Activated T-helper 1 cell treated with anti-CD3 and anti-CD28 coated beads, Interleukin-12 subunit alpha, Interleukin-12 subunit beta, Interleukin-2, Interleukin-4 antibody, amounts not matched to agents 30 ng/mL and 10 ng/mL and 1 ng/mL, durations not matched to agents 14 hours and 24 hours and 36 hours (primary cell): ENCODE measurements at places on chromosomes 16 and 17. TPM values are rescaled to one million over a fixed set of nuclear protein-coding genes. Genes with fewer than 3 reads are reported as not detected.

Gene RTN4RL1
- 1.0 TPM in 2 replicates for total RNA-seq

Gene KIF19
- total RNA-seq, result 0.10 and 0.13 TPM in 2 replicates

Gene CNGB1
- not detected in 2 replicates for total RNA-seq

Gene BAIAP3
- 0.07 and 0.18 TPM in 2 replicates for total RNA-seq

Gene NFATC2IP
- total RNA-seq, result 110 and 111 TPM in 2 replicates

Gene TMC7
- total RNA-seq, result 0.05 TPM in 1 of 2 replicates, not detected in the other

Gene MYH1
- not detected in 2 replicates for total RNA-seq

Gene KPNA2
- 205 and 224 TPM in 2 replicates for total RNA-seq

Gene GGT6
- total RNA-seq, result not detected in 2 replicates

Gene MFSD6L
- total RNA-seq, result 0.12 and 0.13 TPM in 2 replicates

Gene HOXB2
- 32.5 and 32.8 TPM in 2 replicates for total RNA-seq

Gene NOG
- total RNA-seq, result not detected in 2 replicates

Gene CDK3
- total RNA-seq, result 4.9 and 5.3 TPM in 2 replicates

Gene CDH8
- total RNA-seq, result not detected in 2 replicates

Gene NPIPB6
- 2.6 and 4.1 TPM in 2 replicates for total RNA-seq

Gene FBF1
- total RNA-seq, result 19.4 and 20.0 TPM in 2 replicates

Gene FAM171A2
- 0.10 and 0.29 TPM in 2 replicates for total RNA-seq

Gene NPIPA2
- total RNA-seq, result 6.2 and 6.9 TPM in 2 replicates

Gene AXIN2
- 4.9 and 5.6 TPM in 2 replicates for total RNA-seq

Gene SLC46A1
- total RNA-seq, result 7.8 and 8.1 TPM in 2 replicates

Gene HSPB9
- total RNA-seq, result 0.10 TPM in 1 of 2 replicates, not detected in the other

Gene RNF157
- 50.4 and 51.7 TPM in 2 replicates for total RNA-seq

Gene ELMO3
- 8.5 and 9.0 TPM in 2 replicates for total RNA-seq

Gene ZNF276
- total RNA-seq, result 34.2 and 36.4 TPM in 2 replicates

Gene ODAD4
- total RNA-seq, result 0.39 and 0.73 TPM in 2 replicates

Gene PYY
- total RNA-seq, result 0.36 TPM in 1 of 2 replicates, not detected in the other

Gene EFNB3
- total RNA-seq, result 0.08 TPM in 1 of 2 replicates, not detected in the other

Gene ENO3
- 42.5 and 44.5 TPM in 2 replicates for total RNA-seq

Gene SOX8
- 0.47 and 0.61 TPM in 2 replicates for total RNA-seq

Gene TEFM
- 16.9 and 19.5 TPM in 2 replicates for total RNA-seq

Gene CRYBA1
- total RNA-seq, result not detected in 2 replicates

Gene JPH3
- 0.15 TPM in 1 of 2 replicates, not detected in the other for total RNA-seq

Gene CES2
- 34.3 and 36.6 TPM in 2 replicates for total RNA-seq

Gene SULT1A2
- total RNA-seq, result 0.12 and 0.41 TPM in 2 replicates

Gene CD300A
- total RNA-seq, result 9.8 and 10.4 TPM in 2 replicates

Gene C16orf87
- 40.8 and 44.5 TPM in 2 replicates for total RNA-seq

Gene PRKCB
- 100 and 109 TPM in 2 replicates for total RNA-seq

Gene CD300E
- total RNA-seq, result not detected in 2 replicates

Gene DPEP1
- total RNA-seq, result not detected in 2 replicates

Gene CACNG1
- total RNA-seq, result not detected in 2 replicates

Gene SBK1
- 0.73 and 0.80 TPM in 2 replicates for total RNA-seq

Gene HSD17B2
- not detected in 2 replicates for total RNA-seq

Gene SDK2
- total RNA-seq, result 0.27 and 0.44 TPM in 2 replicates

Gene MT4
- not detected in 2 replicates for total RNA-seq

Gene ELOB
- 256 and 277 TPM in 2 replicates for total RNA-seq

Gene IL17C
- total RNA-seq, result not detected in 2 replicates

Gene ATP1B2
- total RNA-seq, result 0.54 TPM in 2 replicates

Gene PRR29
- 0.44 and 0.91 TPM in 2 replicates for total RNA-seq

Gene PRSS27
- 1.7 and 1.8 TPM in 2 replicates for total RNA-seq

Gene TBC1D26
- total RNA-seq, result 0.05 TPM in 1 of 2 replicates, not detected in the other

Gene ERN1
- total RNA-seq, result 90.0 and 91.6 TPM in 2 replicates

Gene ADAD2
- total RNA-seq, result not detected in 2 replicates

Gene KRTAP4-1
- not detected in 2 replicates for total RNA-seq

Gene STH
- not detected in 2 replicates for total RNA-seq

Gene PIMREG
- 6.8 and 8.0 TPM in 2 replicates for total RNA-seq

Gene CACNG5
- not detected in 2 replicates for total RNA-seq

Gene SARM1
- 40.7 and 45.6 TPM in 2 replicates for total RNA-seq

Gene SPATA32
- total RNA-seq, result 0.44 and 0.56 TPM in 2 replicates
